ENCODE measurements at places on chromosomes 5 and 9.

DNA sequence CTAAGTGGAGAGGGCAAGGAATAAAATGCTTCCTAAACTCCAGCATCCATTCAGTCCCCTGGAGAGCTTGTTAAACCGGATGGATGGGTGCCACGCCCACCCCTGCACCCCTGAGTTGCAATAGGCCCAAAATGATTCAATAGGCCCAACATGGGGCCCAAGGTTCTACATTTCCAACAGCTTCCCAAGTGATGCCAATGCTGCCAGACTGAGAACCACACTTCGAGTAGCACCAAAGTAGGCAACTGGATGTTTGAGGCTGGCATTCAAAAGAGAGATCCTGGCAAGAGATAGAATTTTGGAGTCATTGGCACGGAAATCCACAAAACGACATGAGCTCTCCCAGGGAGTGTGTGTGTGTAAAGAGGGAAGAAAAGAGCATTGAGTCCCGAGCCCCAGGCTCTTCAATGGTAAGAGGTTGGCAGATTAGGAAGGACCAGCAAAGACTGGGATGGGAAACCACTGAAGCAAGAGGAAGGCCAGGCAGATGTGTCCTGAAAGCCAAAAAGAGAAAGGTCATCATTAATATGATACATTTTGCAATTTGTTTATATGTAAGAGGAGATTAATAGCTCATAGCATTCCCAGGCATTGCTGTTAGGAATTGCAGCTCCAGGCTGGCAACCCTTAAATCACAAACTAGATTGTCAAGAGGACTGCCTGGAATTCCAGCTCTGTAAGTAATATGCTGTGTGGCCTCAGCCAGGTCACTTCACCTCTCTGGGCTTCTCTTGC is 130.6 kb downstream of the KCNIP1 start:
- DNase-seq: no peak

DNA sequence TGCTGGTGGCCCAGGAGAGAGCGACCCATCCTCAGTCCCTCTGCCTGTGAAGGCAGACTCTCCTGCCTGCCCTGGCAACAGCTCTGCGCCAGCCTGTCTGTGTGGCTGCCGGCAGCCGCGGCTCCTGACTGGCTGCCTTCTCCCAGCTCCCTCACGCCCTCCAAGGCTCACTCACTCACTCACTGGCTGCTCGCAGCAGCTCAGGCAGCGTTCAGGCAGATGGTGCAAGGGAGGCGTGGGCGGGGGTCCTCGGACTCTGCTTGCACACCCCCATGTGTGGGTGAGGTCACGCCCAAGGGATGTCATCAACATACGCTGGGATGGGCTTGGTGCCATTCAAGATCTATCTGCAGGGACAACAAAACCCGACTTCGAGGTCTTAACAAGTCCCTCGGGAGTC is 66.7 kb downstream of the DAB2IP start:
- peak; percentile 86 for DNase-seq

DNA sequence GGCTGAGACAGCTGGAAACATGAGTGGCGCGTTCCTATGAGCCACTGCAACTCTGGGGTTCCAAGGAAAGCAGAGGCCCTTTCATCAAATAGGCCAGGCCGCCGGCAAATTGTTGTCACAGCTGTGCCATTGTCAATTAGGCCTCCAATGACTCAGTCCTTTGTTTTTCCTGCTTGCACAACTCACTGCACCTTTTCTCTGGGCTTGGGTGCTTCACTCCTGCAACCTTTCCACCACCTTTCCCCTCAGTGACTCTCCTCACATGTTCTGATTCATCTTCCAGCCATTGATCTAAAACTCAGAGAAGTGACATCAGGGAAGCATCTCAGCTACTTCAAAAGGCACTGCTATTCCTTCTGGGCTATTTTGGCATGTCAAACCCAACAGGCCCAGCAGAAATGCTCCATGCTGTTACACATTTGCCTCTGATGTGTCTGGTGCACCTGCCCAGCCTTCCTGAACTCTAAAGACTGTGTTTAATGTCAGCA is 653.7 kb downstream of the NR2F1-AS1 start:
- DNase-seq: peak; percentile 22

- no peak for DNase-seq
Measured at GRCh38 chr9:38103340-38103739, 34.3 kb upstream of the SHB start.

DNA sequence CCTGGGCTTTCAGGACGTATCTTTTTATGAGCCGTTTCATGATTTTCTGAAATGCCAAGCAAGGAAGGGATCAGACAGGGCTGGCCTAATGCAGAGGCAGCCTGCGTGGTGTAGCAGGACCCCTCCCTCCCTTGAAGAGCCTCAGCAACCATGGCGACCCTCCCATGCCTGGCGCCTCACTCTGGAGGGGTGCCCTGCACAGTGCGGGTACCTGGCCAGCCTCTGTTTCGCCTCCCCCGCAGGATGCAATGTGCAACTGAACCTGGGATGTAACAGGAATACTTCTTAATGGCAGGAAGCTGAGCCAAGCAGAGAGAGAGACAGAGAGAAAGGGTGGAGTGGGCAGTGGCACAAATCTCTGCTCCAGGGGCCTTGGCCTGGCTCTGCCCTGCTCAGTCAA is 23.3 kb upstream of the SMIM32 start:
- no peak for DNase-seq

DNA sequence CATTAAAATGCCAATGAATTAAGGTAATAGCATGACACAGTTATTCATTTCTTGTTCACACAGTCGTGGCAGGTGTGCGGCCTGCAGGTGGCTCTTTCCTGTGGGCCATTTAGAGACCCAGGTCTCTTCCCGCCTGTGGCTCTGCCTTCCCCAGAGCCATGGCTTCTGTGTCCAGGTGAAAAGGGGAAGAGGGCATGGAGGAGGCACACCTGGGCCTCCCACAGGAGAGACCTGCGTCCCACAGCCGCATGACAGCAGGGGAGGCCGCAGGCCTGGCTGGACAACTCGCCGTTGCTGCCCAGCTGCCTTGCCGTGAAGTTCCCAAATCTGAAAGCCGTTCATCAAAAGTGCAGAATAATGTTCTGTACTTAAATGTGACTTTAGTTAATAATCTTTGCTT is 14.4 kb upstream of the PLEKHG4B start:
- no peak for DNase-seq

GRCh38 chr5:174374206-174374605 is 328.7 kb downstream of the NSG2 start:
- no peak for DNase-seq

GRCh38 chr5:36236801-36237200 is 4.9 kb downstream of the NADK2 start:
- no peak for DNase-seq

GRCh38 chr5:150411245-150411979 is 1.3 kb downstream of the CD74 start:
- DNase-seq: peak; percentile 64

DNA sequence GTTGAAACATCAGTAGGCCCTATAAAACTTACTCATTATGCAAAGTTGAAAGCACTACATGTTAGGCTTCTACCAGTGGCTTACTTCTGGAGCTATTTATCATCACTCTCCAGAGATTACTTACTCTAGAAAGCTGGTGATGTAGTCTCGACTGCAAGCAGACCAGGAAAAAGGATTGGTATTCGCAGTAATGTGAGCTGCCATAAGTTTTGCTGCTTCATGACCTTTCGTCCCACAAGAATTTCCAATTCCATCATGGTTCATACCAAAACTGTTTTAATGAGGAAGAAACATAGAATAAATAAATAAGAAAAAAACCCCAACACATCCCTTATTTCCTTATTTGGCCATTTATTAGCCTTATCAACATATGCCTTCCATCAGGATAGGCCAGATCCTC is 181.9 kb downstream of the ADAMTS6 start:
- DNase-seq: peak; percentile 50

DNA sequence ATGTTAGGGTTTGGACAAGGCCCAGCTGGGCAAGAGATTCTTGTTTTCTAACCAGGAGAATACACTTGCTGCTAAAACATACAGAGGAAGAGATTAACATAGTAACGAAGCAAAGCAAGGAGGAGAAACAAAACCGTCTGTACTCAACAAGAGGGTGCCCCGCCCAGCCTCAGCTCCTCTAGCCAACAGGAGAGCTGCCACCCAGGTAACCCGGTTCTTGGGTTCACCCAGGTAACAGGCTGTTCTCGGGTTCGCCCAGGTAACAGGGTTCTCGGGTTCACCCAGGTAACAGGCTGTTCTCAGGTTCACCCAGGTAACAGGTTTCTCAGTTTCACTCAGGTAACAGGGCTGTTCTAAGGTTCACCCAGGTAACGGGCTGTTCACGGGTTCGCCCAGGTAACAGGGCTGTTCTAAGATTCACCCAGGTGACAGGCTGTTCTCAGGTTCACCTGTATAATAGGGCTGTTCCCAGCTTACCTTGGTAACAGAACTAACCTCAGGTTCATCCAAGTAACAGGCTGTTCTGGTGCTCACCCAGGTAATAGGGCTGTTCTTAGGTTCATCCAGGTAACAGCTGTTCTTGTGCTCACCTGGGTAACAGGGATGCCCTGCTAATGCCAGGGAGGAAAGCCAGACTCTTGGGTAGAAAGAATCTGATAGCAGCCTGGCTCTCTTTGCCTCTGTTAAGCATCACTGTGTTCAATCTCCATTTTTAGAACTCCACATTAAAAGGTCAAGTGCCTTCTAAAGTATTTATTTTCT is 271.6 kb downstream of the SYK start:
- no peak for DNase-seq

GRCh38 chr9:130030651-130031127 is 12.3 kb downstream of the FNBP1 start:
- DNase-seq: no peak

DNA sequence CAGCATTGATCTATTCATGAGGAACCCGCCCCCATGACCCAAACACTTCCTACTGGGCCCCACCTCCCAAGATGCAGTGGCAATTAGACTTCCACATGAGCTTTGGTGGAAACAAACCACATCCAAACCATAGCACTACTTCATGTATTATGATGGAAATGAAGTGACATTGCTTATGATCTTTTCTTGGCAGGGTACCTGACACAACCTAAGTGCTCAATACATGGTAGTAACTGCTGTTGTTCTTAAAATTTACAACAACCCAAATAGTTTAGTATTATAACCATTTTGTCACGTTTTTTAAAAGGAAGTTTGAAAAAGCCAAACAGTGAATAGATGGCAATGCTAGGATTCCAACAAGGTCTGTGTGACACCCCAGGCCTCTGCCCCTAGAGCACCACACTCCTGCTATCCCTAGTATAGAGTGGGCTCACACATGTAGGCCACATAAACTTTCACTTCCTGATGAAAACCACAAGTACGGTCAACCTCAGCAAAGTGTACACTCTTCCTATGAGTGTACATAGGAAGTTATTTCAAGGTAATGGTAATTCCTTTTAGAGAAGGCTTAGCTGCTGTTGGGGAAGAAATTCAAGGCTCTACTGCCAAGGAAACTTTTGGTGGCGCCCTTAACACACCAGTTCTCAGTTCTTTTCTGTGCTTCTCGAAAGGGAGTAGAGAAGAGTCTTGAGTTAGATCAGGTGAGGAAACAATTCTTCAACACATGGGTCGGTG is 97.6 kb downstream of the ARSB start:
- no peak for DNase-seq

GRCh38 chr9:38009035-38009501 is 60.0 kb downstream of the SHB start:
- DNase-seq: no peak

DNA sequence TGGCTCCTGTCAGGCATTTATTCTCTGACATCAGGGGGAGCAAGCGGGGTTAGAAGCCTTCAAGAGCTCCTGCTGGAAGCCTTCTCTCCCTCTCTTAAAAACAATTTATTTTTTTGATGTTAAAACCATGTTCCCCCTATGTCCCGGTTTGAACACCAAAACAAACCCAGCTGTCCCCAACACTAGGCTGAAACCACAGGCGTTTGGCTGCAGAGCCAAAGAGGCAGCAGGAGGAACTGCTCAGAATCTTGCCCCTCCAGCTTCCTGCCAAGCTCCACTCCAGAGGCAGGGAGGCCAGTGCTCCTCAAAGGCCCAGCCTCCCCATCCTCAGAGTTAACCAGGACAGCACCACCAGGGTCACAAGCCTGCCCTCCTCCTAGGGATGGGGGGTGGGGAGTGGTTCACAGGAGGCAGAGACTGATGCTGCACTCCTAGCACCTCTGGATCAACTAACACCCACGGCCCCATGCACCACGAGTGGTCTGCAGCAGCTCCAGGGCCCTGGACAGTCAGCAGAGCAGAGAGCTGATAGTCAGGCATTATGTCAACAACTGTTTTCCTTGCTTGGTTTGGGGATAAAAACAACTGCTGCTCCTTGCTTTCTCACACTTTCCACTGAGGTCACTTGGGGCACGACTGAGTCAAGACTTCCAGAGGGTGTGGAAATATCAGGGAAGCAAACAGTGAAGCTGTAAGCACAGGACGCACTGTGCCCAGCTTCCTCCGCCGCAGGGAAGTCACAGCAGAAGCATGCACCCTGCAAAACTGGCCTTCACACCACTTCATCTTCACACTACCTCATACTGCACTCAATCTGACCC is 96.5 kb upstream of the ADRA1B start:
- peak; percentile 23 for DNase-seq

DNA sequence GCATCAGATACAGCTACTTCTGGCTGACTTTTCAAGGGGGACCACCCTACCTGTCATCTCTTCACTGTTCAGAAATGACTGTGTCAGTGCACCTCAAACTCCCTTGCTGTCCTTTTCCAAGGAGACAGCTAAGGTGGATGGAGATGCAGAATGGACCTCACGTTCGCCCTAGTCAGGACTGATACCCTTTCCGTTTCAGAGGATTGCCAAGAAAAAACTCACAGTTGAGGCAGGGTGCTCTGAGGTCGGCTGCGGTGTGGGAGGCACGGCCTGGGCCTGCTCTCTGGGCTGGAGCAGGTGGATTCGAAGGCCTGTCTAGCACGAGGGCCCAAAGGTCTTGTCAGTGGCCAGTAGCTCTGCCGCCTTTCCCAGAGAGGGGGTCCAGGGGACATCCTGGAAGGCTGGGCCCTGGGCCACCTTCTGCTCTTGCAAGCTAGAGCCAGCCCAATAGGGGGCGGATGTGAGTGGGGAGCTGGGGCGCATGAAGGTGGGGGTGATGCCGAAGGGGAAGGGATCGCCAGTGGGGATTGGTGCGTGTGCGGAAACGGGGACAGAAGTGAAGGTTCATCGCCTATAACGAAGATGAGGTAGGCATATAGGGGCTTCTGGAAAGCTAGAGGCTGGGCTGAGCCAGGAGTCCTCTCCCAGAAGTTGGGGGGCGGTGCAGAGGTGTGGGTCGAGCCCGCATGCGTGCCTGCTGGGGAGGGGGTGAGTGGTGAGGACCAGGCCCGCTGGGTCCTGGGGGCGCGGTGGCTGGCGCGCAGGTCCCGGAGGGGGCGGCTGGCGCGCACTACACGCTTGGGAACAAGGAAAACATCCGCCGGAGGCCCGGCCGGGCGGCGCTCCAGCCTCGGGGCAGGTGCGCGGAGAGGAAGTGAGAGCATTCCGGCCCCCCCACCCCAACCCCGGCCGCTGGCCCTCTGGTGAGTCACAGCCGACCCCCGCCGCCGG is 2.5 kb upstream of the MSMP start:
- DNase-seq: peak; percentile 75
